WTC11 (cell line): ENCODE measurements at places on chromosomes 7 and 10. TPM values are rescaled to one million over a fixed set of nuclear protein-coding genes. Genes with fewer than 3 reads are reported as not detected.

Gene SPAG6
- total RNA-seq, result 0.30 to 0.74 TPM in 2 of 3 replicates, not detected in the other

Gene AKR1C8
- not detected in 3 replicates for total RNA-seq

- no peak overlapping the region for H3K4me3 ChIP-seq
- DNase-seq, result no peak
- 0 out of 2 replicates have a peak, but pooled peaks cover 2% of the 10 kb centered on the region for H3K36me3 ChIP-seq
- H3K4me1 ChIP-seq, result peaks cover 6% of the 10 kb centered on the region
- no peak overlapping the region for H3K27ac ChIP-seq
- H3K27me3 ChIP-seq, result no peaks in the 10 kb centered on the region
Observed at GRCh38 chr10:17255512-17255911, 27.5 kb downstream of the VIM start.

Gene IDI2
- total RNA-seq, result not detected in 3 replicates

- no peaks in the 10 kb centered on the region for H3K36me3 ChIP-seq
- no peak for DNase-seq
- H3K4me1 ChIP-seq, result peaks cover 14% of the 10 kb centered on the region
- H3K4me3 ChIP-seq, result no peak overlapping the region
- peaks cover 44% of the 10 kb centered on the region for H3K27me3 ChIP-seq
- H3K27ac ChIP-seq, result no peak overlapping the region
Observed at GRCh38 chr10:75532253-75532924, 101.0 kb downstream of the LRMDA start.

DNA sequence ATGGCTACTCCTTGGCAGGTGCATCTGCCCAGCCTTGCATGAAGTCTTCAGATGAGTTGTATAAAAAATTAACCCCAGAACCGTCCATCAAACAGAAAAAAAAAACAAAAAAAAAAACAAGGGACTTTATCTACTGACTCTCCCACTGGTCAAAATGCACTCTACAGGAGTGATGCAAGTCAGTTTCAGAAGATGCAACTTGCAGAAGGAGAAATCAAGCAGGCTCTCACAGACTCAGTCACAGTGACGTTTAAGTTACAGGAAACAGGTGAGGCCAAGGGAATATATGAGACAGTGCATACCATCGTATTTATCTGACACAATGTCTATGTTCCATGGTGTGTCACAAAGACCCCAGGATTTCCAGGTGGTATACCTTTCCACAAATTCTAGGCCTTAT lies 17.5 kb upstream of the PRPS1L1 start:
- H3K27ac ChIP-seq, result no peak overlapping the region
- H3K4me3 ChIP-seq, result no peak overlapping the region
- H3K27me3 ChIP-seq, result no peaks in the 10 kb centered on the region
- no peaks in the 10 kb centered on the region for H3K4me1 ChIP-seq
- DNase-seq, result no peak

GRCh38 chr10:22911889-22912762 lies 15.7 kb upstream of the ARMC3 start:
- H3K4me1 ChIP-seq, result no peaks in the 10 kb centered on the region
- H3K27ac ChIP-seq, result no peak overlapping the region
- no peak overlapping the region for H3K4me3 ChIP-seq
- peaks cover 37% of the 10 kb centered on the region for H3K36me3 ChIP-seq

DNA sequence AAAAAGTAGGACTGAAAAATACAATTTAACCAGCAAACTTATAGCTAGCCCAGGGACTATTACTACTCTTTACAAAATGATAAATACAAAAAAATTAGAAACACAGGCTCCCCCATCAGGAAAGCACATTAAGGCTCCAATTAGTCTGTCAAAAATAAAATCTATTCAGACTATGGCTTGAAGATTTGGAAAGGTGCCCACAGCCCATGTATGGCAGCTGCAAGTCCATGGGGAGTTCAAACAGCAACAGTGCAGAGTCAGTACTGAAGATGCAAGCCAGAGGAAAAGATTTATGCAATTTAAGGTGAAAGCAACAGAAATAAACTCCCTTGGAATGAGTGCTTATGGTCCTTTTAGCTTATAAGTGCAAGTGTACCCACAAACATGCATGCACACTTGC lies 29.7 kb downstream of the IMMP2L start:
- H3K36me3 ChIP-seq, result peaks cover 2% of the 10 kb centered on the region; the same call in 1 of the 2 replicates
- no peak overlapping the region for H3K27ac ChIP-seq
- H3K4me3 ChIP-seq, result no peak overlapping the region
- H3K4me1 ChIP-seq, result peaks cover 10% of the 10 kb centered on the region
- no peak for DNase-seq
- H3K27me3 ChIP-seq, result no peaks in the 10 kb centered on the region

Gene ZNF467
- 0.70 to 1.2 TPM (median 0.73 TPM) in 3 replicates for total RNA-seq

DNA sequence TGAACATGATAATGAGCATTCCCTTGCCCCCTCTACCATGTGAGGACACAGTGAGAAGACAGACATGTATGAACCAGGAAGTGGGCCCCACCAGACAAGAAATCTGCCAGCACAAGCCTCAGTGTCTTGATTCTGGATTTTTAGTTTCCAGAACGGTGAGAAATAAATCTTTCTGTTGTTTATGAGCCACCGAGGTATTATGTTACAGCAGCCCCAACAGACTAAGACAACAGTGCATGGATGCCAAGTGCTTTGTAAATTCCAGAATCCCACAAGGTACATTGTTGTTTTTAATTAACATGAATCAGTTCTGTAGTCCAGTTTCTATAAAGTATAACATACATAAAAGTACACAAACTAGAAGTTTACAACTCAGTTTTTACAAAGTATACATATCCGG lies 162.2 kb downstream of the ARHGAP21 start:
- H3K4me3 ChIP-seq, result no peak overlapping the region

GRCh38 chr10:129939416-129940275 lies 24.4 kb downstream of the EBF3 start:
- H3K27ac ChIP-seq, result no peak overlapping the region
- 0 out of 2 replicates have a peak, but pooled peaks cover 4% of the 10 kb centered on the region for H3K4me1 ChIP-seq
- no peak for DNase-seq
- H3K4me3 ChIP-seq, result no peak overlapping the region

Gene NRBF2
- 25.4 to 27.5 TPM (median 25.9 TPM) in 3 replicates for total RNA-seq

DNA sequence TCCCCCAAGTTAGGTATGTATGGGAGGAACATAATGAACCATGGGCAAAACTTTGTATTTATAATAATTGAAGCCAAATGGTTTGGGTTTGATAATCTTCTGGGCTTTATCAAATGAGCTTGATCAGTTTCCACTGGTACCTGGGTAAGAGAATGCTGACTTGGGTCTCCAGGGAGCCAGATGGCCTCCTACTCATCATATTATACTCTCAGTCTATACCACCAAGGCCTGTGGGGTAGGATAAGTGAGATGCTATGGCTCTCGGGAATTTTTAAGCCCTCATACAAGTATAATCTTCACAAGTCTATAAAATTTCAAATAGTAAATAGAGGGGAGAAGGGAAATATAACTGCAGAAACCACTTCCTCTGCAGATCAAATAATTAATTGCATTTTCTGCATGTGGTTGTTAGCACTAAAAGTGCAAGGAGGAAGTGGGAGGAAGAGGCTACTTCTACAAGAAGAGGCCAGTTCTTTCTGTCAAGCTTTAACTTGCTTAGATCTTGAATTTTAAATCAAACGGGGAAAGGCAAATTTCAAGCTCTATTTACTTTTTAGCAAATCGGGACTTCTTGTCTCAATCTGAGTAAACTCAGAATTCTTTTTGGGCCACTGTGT lies 349.0 kb downstream of the SORCS1 start:
- H3K27ac ChIP-seq, result no peak overlapping the region
- no peak for DNase-seq
- no peak overlapping the region for H3K4me3 ChIP-seq
- H3K4me1 ChIP-seq, result peaks cover 7% of the 10 kb centered on the region
